Left renal cortex interstitium (tissue), 4 donors: ENCODE measurements at places on chromosomes 6 and 20. TPM values are rescaled to one million over a fixed set of nuclear protein-coding genes. Genes with fewer than 3 reads are reported as not detected.

GRCh38 chr6:27176096-27176495, 71.4 kb upstream of the PRSS16 start:
- no peak for DNase-seq

- DNase-seq, result no peak
These were observed 9.5 kb downstream of the BRD2 start for GRCh38 chr6:32977953-32978324.

GRCh38 chr20:48901326-48901725, 20.2 kb upstream of the ARFGEF2 start:
- DNase-seq, result no peak

AGER gene
- polyA plus RNA-seq, result 27.2 TPM

DNA sequence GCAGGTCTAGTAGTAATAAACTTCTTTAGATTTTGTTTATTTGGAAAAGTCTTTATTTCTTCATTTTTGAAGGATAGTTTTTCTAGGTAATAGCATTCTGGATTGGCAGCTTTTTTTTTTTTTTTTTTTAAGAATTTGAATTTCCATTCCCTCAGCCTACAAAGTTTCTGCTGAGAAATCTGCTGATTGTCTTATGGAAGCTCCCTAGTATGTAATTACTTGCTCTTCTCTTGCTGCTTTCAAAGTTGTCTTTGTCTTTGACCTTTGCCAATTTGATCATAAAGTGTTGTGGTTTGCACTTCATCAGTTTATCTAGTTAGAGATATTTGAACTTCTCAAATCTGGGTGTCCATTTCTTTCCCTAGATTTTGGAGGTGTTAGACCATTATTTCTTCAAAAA, 82.2 kb upstream of the GMDS start:
- DNase-seq, result no peak

DNA sequence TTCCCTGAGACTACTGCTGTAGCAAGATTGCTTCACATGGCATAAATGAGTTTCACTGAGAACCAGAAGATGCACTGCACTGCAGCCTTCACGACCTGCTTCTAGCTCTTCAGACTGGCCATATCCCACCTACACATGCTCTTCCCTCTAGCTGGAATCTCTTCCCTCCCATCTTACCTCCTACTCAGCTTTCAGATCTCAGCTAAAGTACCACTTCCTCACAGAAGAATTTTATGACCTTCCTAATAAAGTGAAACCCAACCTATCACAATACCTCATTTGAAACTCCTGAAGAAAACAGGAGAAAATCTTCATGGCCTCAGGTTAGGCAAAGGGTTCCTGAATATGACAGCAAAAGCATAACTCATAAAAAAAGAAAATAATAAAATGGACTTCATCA, 99.9 kb downstream of the DTNBP1 start:
- DNase-seq, result no peak

TMC2 gene
- polyA plus RNA-seq, result 0.43 TPM

ADGRF4 gene
- 0.30 TPM for polyA plus RNA-seq

- no peak for DNase-seq
These were observed 9.8 kb upstream of the GRM4 start for GRCh38 chr6:34155471-34156300.

DNA sequence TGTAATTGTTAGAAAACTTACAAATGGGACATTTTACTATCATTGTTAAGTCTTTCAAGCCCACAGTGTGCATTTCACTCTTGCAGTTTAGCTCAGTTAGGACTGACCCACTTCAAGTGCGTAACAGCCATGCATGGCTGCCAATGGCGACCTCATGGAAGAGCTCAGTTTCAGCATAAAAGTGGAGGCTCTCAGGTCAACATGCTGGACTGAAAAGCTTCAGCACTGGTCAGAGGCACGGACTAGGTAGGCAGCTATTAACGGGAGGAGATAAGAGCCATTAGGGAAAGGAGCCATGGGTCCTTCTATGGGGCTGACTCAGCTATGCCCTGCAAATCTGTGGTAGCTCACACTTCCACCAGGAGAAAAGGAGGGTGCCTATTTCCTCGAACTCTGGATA, 101.8 kb downstream of the TTLL2 start:
- no peak for DNase-seq

DNA sequence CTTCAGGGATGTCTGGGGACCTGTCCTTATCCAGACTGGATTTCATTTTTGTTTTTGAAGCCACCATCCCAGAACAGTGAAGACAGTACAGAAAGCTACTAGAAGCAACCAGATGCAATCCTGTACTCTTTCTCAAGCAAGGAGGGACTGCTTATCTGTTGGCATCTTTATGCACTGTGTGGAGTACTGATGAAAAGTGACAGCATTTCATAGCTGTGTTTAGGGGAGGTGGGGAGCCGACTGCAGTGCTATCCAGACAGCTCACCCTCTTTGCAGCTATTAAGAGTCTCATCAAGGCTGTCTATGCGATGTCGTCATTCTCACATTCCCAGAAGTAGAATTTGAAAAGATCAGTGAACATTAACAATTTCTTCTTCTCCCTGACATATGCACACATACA, 5.5 kb downstream of the ZDHHC14 start:
- DNase-seq, result no peak

SLC17A3 gene
- polyA plus RNA-seq, result 1.2 TPM

- DNase-seq, result no peak
These were observed 404.5 kb upstream of the HSF2 start for GRCh38 chr6:121994919-121995318.

DUSP22 gene
- 25.0 TPM for polyA plus RNA-seq

DNA sequence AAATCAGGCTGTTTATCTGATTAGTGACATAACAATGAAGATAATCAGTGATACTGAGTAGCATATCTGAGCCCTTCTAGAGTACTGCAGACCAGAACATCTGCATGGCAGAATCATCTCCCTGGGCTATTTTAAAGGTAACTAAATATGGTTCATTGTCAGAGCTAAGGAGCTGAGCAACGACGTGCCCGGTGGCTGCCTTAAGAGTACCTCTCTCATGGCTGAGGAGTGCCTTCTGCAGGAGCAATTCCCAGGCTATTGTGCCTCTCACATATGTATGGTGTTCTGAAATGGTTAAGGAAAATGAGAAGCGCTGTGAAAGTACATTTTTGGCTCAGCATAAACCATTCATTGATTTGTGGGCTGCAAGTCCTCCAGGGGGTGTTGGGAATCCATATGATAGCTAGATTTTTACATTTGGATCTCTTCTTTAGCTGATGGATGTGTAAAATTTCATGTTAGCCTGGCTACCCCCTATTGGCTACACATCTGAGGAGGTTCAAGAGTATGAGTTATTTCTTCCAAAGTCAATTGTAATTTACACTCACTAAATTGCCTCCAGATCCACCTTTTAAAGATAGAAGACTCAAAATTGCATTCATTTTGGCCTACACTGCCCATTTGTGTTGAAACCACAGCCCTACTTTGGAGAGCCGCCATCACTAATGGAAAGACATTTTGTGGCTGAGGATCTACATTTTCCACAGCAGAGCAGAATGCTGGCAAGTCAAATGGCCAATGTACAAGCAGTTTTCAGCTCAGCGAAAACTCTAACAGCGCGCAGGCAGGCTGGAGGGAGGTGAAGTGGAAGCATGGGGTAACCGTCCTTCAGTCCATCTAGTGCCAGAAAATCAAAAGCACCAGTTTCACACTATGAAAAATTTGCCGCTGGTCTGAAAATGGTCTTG, 198.0 kb downstream of the SIM1 start:
- no peak for DNase-seq

DNA sequence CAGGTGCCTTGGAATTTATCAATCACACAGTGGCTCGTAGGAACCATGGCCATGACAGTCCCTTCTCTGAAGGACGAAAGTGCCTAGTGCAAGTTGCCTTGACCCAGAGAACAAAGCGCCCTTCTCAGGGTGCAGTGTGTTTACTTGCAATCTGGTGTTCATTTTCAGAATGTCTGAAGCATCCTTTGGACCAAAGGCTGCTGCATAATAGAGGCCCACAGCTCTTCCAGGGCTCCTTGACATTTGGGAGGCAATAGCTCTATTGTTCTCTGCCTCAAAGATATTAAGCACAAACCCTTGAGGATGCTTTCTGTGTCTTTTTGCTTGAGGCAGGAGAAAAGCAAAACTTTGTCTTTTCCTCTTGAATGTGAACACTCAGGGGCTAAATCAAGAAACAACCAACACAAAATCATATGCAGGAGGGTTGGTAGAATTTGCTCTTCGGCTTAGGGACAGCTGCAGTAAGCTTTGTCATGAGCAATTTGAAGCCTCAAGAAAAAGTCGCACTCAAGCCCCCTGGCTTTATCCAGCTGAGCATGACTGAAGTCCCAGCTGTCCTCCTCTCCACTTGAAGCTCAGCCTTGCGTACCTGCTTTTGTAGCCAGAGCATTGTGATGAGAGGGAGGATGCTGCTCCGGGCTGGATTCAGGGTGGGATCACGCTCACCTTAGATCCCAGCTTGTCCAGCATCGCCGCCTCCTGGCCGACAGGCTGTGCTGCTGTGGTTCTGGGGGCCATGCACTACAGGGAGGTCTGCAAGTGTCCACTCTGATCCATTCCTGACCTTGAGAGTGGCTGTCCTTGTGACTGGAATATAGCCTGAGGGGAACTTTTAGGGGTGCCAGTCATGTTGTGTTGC, 495.4 kb downstream of the CDH26 start:
- no peak for DNase-seq

- DNase-seq, result no peak
These were observed 14.7 kb downstream of the CYP39A1 start for GRCh38 chr6:46637933-46638332.

TUBB2B gene
- 121 TPM for polyA plus RNA-seq

DNA sequence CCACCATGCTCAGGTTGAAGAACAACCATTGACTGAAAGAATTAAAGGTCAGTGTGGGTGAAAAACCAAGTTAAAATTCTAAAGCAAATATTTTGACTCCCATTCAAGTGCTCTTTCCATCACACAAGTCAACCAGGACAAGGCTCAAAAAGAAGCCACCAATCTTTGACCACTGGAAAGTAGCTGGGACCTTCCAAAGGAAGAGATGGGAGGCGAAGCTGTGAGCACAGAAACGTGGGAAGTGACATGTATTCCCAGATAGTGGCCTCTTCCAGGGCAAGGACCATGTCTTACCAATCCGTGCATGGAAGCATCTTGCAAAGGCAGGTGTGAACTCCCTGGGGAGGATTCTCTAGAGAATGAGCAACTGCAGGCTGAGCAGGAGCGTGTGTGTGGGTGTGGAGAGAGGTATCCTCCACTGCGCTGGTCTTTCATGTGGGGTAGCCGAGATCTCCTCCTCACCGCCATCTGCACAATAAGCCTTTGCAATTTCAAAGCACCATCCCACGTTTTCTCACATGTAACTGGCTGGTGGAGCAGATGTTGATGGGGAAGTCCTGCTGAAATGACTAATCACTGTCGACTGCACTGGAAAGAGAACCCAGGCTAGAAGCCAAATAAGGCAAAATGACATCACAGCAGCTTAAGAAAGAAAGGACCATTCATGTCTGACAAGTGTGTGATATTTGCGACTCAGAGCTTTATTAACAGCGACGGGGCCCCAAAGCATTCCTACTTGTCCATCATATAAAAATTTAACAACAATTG, 189.4 kb upstream of the RREB1 start:
- DNase-seq, result no peak

DNA sequence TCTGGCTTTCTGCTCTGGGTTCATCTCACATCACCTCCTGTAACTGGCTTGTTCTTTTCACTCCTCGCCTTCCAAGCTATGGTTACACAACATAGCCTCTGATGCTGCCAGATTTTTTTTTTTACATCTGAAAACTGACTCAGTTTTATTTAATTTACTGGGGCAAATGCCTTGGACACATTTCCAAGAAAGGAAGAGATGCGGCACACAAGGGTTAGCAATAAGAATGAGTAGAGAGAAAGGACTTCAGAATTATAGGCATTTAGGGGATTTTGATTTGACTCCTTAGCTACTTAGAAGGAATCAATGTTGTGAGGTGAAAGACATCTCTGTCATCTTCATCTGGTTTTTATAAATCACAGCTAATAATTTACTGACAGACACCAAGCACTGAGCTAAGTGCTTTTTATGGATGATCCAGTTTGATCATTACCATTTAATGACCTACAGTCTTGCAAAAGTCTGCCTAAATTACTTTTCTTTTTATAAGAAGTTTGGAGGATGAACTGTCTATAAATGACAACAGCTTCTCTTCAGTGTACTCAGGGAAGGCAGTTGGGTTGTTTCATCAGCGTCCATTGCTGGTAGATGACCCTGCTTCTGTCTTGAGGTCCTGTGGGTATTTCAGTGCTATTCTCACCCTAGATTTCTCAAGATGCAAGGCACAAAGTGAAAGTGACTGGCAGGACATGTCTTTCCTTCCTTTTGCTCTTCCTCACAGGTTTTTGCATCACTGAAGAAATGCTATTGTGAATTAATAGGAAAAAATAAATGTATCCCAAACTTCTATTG, 31.1 kb downstream of the LAMA4 start:
- DNase-seq, result no peak

- no peak for DNase-seq
These were observed 468.2 kb upstream of the RUNX2 start for GRCh38 chr6:44859901-44860410.

GRCh38 chr6:53896196-53896595, 101.4 kb downstream of the LRRC1 start:
- DNase-seq, result no peak

DNA sequence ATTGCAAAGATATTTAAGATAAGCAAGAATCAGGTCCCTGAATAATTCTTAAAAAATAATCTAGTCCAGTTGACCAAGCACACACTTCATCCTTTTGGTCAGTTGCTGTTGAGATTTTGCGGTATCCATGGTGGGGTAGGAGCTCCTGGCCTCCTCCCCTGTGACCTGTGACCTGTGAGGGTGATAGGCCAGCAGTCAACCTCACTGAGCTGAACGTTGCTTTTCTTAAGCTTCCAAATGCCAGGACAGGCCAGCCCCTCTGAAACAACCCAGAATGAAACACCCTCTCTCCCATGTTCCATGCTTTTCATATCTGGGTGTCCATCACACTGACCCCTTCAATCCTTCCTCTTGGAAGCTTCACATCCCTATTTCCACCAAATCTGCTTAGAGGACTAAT, 164.9 kb downstream of the THBS2 start:
- DNase-seq, result no peak

DNA sequence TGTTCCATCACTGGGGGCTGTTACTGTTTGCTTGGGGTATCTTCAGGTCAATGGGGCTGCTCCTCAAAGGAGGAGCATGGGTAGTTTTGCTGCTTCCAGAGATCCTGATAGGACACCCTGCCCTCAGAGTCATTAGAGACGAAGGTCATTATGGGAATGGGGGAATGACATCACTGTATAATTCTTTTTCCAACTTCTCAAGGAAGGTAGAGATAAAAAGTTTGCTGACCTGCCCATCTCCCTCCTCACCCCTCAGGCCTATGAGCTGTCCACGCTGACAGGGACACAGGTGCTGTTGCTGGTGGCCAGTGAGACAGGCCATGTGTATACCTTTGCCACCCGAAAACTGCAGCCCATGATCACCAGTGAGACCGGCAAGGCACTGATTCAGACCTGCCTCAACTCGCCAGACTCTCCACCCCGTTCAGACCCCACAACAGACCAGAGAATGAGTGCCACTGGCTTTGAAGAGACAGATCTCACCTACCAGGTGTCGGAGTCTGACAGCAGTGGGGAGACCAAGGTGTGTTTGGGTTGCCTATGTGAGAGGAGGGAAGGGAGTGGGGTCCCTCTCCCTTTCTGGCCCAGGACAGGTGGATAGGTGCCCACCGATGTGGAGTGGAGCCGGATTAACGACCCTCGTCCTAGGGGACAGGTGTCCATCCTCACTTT, 2.7 kb downstream of the SRF start:
- no peak for DNase-seq

CCN5 gene
- polyA plus RNA-seq, result 0.19 TPM

PDYN gene
- 0.43 TPM for polyA plus RNA-seq

GRCh38 chr6:56527934-56528333, 114.8 kb downstream of the DST start:
- DNase-seq, result no peak
